ENCODE measurements at places on chromosomes 7 and 10.

GRCh38 chr10:100565206-100565985 lies 29.7 kb downstream of the HIF1AN start:
- no peak for DNase-seq

- DNase-seq, result no peak
These were observed 252.1 kb downstream of the GLI3 start for GRCh38 chr7:41984888-41985287.

DNA sequence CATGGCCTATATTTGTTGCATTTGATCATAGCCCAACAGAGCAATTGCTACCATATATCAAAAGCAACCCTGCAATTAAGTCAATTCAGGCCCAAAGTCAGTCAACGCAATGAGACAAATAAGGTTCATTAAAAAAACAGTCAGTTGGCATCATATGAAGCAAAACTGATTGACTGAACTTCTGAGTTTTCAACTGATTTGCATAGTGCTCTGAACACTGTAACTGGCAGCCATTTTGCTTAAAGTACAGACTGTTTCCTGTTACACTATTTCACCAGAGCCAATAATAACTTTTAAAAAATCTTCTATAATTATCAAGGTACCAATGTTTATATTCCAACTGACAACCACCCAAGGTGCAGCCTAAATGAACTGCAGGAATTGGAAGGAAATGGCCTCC lies 68.4 kb upstream of the RAPGEF5 start:
- DNase-seq, result no peak

DNA sequence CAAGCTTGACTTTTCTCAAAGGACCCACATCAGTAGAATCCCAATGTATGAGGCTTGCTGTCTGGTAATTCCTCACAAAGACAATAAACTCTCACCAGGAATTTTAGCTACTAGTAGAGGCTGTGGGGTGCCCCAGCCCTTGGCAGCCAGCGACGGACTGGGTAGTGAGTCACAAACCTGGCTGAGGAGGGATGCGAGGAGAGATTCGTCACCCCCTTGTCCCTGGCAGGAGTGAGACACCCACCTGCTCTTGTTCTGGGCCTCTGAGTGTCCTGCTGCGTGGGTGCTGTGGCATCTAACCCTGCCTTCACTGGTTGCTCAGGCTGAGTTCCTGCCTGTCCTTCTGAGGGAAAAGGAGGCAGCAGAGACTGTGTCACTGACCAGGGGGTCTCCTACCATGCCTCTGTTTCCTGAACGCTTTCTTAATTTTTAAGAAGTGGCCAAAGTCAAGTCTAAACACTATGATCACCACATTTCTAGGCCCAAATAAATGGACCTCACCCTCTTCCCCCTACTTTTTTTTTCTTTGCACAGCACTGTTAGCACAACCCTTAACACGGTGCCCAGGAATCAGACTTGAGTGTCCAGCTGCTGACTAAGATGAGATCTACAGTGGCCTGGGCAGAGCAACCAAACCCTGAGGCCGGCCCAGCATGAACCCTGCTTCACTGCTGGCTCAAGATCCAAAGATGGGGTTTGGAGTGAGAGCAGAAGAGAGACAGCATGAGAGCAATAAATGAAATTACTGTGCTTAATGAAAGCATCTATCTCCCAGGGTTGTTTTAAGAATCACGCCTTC lies 146.4 kb downstream of the ANLN start:
- DNase-seq, result no peak

DNA sequence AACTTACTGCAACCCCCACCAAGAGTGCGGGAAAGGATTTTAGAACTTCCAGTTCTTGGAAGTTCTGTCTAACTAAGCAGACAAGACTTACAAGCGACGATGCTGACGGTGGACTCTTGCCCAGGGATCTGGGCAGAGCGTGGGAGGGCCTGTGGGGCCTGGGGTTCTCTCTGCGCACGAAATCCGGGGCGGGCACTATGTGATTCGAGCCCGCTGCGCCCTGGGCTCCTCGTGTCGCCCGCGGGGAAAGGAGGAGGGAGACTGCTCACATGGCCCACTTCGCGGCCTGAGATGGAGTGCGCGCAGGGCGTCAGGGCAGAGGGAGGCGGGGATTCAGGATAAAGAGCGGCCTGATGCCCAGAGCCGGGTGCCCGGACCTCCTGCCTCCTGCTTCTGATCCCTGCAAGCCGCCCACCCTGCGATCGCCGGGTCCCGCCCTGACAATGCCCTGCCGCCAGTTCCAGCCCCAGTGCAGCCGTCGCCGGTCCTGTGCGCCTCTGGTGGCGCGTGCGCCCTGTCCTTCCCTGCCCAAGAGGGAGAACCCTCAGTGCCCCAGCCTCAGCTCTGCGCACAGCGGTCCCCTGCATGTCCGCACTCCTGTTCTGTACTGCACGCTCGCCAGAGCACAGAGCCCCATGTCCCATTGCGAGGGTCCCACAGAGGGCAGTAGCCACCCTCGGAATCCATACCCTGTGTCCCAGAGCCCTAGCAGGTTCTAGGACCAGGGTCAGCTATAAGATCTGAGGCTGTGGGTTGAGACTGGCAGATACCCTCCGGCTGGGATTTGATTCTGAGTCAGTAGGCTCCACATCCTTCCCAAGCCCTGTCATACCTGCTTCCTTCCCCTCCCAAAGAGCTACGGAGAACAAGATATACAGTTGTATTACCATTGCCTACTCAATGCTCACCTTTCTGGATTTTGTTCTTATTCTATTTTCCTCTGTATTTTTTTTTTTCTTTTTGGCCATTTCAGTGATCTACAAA lies 99.4 kb upstream of the TMEM106B start:
- DNase-seq, result peak; percentile 5

DNA sequence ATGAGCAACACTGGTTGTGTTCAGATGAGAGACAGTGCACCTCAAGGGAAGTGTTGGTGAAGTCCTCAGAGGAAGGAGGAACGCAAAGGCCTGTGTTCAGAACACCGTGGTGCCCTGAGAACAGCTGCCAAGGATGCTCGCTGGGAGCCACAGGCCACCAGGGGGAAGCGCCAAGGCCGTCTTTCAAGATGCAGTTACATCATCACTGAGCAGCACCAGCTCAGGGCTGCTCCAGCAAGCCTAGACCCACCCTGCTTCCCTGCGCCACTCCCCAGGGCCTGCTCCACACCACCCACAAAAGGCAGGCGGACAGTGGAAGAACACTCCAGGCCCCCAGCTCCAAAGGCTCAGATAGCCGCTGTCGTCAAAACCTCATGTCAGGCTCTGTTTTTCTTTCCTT lies 378.8 kb downstream of the DPP6 start:
- no peak for DNase-seq

- no peak for DNase-seq
These were observed 92.1 kb downstream of the UPF2 start for GRCh38 chr10:11950325-11951018.

- DNase-seq, result no peak
These were observed 144.3 kb upstream of the TNS3 start for GRCh38 chr7:47726047-47726726.

DNA sequence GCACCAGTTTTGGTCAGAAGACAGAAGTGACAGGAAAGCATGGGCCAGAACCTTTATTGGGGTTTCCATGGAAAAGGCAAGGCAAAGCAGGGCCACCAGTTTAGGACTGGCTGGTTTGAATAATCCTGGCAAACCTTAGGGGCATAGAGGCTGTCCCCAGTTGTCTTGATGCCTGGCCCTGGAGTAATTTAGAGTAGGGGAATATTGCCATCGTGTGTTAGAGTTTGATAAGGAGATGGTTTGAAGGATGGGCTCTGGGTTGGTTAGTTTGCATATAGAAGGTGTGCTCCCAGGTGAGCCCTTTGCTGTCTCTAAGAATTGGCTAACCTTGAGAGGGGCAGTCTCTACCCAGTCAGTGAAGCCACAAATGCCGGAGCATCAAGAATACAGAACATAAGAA lies 79.6 kb downstream of the ZNF777 start:
- no peak for DNase-seq

DNA sequence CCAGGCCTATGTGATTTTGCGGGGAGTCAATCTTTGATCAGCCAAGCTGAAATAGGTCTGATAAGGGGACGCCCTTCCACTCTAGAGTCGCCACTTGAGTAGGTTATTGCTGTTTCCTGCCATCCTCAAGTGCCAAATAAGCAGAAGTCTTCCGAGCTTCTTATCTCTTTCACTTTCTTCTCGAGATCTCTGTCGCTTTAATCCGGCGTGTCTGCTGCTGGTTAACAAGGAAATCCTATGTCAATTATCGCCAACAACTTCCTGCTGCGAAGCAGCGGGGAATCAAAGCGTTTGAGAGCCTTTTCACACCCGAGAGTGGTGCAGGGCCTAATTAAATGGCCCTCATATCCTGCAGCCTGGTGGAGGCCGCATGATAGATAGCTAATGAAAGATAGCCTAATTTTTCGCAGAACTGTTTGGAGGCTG lies 215.9 kb downstream of the RAB11FIP2 start:
- no peak for DNase-seq

DNA sequence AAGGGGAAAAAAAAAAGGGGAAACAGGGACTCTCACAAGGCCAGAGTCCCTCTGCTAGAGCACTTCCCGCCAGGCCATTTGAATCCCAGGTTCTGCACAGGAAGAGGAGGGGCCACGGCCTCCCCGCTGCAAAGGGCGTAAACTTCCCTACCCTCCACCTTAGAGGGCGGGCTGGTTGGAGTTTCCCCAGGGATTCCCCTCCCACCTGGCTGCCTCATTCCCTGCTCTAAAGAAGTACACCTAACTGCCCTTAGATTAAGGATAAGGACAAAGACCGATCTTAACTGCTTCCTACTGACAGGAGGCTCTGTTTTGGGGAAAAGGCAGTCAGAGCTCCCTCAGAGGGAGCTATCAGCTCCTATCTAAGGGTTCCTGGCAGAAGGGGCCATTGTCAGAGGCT lies 102.0 kb upstream of the ARMC3 start:
- no peak for DNase-seq

DNA sequence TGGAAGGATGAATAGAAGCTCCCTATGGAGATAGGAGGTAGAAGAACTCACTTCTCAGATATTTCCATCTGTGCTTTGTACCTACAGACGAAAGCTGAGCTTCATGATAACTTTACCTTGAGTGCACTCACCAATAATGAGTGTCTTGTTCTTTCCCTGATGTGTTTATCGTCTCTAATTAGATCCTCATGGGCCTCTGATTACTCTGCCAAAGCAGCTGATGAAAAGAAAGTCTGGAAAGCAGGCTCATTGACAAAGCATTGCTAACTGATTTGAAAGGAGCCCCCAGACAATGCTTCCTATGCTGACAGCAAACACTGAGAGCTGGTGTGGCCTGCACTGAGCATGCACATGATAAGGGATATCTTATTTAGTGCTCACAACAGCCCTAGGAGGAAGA lies 183.9 kb upstream of the GHITM start:
- no peak for DNase-seq

GRCh38 chr10:59891349-59891748 lies 15.0 kb downstream of the CCDC6 start:
- no peak for DNase-seq

DNA sequence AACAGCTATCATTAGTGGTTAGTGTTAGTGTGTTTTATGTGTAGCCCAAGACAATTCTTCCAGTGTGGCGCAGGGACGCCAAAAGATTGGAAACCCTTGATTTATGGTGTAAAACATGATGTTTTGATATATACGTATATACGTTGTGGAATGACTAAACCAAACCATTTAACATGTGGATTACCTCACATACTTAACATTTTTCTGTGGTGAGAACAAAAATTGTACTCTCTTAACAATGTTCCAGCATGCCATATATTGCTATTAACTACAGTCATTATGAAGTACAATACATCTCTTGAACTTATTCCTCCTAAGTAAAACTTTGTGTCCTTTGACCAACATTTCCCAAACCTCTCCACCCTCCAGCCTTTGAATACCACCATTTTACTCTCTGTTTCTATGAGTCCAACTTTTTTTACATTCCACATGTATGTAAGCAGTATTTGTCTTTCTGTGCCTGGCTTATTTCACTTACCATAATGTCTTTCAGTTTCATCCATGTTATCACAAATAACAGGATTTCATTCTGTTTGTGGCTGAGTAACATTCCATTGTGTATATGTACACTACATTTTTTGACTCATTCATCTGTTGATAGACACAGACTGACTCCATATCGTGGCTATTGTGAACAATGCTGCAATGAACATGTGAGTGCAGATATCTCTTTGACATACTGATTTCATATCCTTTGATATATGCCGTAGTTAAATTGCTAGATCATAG lies 42.2 kb upstream of the MAGI2 start:
- DNase-seq, result no peak

- no peak for DNase-seq
These were observed 13.1 kb downstream of the INHBA start for GRCh38 chr7:41689815-41690214.

GRCh38 chr10:124077208-124077993 lies 16.0 kb downstream of the CHST15 start:
- DNase-seq, result no peak

GRCh38 chr10:100736809-100737354 lies 8.5 kb upstream of the PAX2 start:
- DNase-seq, result no peak

GRCh38 chr7:25712500-25712899 lies 439.5 kb upstream of the NFE2L3 start:
- no peak for DNase-seq

- DNase-seq, result no peak
These were observed 87.2 kb upstream of the A1CF start for GRCh38 chr10:50972591-50972990.

DNA sequence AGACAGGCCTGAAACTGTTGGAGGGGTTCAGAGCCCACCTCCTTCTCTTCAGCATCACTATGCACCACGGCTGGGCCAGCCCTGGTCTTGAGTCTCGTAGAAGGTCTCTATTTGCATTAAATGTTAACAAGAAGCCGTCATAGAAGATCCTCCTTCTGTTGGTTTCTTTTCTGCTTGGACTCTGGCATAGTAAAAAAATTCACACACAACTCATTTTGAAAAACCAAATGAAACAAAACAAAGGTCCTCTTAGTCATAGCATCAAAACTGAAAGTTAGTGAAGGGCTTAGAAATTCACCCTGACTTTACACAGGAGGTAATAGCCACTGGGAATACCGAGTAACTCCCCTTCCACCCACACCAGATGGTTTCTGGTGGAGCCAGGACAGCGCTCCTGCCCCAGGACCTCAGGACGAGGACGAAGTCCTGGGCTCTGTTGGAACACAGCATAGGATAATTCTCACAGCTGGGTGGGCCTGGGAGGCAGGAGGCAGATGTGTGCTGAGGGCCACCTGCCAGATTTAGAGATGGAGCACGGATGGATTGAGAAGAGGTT lies 248.4 kb upstream of the KLF6 start:
- peak; percentile 57 for DNase-seq

DNA sequence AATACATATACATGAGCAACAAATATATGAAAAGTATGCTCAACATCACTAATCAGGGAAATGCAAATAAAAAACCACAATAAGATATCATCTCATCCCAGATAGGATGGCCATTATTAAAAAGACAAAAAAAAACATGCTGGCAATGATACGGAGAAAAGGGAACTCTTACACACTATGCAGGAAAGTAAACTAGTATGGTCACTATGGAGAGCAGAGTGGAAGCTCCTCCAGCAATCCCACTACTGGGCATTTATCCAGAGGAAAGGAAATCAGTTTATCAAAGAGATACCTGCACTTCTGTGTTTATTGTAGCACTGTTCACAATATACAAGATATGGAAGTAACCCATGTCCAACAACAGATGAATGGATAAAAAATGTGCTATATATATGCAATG lies 217.5 kb downstream of the SDK1 start:
- DNase-seq, result no peak

Data from activated naive CD4-positive, alpha-beta T cell treated with anti-CD3 and anti-CD28 coated beads, Interleukin-2, amount 50 U/mL, for 72 hours (primary cell).